MM.1S (cell line): ENCODE measurements at places on chromosomes 4 and X.

- no peak for DNase-seq
These were observed 1.4 kb upstream of the RPS6KA3 start for GRCh38 chrX:20267931-20268701.

DNA sequence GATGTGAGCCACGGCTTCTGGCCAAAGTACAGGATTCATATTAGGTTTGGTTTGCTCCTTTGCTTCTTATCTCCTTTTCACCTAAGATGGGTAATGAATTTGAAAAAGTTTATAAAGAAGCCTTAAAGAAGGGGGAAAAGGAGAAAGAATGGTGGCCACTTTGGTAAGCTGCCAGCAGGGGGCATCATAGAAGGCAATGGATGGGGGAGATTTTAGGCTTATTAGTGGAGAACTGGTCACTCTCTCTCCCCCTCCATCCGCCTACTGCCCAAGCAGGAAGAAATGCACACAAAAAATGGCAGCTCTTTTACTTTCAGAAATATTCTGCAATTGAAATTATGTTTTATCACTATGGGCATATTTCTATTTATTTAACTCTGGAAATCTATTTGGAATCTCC is 32.0 kb downstream of the SPARCL1 start:
- DNase-seq, result no peak

DNA sequence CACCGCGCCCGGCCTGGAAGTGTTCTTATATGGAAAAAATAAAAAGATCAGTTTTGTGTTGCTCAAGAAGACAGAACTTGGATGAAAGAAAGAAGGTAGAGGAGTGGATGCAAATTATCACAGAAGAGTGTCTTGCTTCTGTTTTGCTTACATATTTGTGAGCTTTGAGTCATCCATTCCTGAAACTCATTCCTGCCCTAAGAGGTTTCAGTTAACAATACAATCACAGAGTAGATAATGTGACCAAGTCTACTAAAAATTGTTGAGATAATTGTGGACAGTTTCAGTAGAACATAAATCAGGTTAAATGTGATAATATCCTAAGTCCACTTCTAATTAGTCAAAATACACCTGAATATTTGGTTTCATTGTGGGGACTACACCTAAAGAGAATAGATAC is 26.4 kb upstream of the LRCH2 start:
- DNase-seq, result no peak

DNA sequence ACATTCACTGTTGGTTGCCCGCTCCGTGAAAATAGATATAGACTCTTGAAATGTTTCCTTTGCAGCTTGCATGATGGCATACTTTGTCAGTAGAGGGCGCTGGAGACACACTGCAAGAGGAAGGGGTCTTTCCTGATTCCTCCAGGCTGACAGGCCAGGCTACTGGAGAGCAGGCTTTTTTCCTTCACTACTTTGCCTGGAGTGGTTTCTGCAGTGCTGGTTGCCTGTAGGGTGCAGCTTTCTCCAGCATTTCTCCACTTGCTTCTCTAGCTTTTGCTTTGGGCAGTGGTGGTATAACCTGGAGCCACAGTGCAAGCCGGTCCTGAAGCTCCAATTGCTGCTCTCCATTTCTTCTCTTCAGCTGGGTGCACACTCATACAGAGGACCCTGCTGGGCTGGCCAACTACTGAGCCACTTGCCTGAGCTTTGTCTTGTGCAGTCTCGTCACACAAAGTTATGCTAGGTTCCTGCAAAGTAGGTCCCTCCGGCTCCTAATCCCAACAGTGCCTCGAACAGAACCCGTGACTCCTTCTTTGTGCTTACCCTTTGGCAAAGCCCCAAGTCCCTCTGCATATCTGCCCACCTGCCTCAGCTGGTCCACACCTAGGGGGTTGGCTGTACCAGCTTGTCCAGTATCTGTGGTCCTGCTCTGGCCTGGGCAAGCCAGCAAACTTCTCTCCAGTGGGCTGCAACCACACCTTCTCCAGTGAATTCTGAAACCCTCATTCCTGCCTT is 46.3 kb downstream of the RASSF6 start:
- peak; percentile 61 for DNase-seq

DNA sequence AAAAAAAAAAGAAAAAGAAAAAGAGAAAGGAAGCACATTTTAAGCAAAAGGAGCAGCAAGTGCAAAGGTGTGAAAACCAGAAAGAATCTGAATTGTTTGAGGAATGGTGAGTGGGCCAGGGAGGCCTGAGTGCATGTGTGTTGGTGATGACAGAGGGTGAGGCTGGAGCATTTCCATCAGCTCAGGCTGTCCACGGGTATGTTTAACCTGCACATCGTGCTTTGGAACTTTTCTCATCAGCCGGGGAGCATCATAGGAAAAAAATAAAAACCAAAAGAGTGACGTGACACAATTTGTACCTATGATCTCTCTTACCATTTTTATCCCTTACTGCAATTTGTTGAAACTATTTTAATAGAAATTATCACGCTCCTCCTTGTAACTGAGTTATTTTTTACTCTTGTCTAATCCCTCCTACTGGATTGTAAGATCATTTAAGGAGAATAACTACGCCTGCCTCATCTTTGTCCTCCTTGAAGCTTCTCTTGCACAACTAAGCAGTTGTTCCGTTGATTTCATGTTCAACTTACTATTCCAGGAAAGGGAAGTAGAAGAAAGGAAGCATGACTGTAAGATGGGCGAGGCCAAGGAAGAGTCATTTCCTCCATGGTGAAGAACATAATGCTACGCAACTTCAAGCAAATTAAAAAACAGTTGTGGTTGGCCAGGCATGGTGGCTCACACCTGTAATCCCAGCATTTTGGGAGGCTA is 7.0 kb downstream of the PALLD start:
- DNase-seq, result no peak

- DNase-seq, result no peak
These were observed 223.8 kb upstream of the ZCCHC13 start for GRCh38 chrX:74080165-74080564.

GRCh38 chr4:170307182-170307581 is 217.4 kb upstream of the AADAT start:
- DNase-seq, result no peak

DNA sequence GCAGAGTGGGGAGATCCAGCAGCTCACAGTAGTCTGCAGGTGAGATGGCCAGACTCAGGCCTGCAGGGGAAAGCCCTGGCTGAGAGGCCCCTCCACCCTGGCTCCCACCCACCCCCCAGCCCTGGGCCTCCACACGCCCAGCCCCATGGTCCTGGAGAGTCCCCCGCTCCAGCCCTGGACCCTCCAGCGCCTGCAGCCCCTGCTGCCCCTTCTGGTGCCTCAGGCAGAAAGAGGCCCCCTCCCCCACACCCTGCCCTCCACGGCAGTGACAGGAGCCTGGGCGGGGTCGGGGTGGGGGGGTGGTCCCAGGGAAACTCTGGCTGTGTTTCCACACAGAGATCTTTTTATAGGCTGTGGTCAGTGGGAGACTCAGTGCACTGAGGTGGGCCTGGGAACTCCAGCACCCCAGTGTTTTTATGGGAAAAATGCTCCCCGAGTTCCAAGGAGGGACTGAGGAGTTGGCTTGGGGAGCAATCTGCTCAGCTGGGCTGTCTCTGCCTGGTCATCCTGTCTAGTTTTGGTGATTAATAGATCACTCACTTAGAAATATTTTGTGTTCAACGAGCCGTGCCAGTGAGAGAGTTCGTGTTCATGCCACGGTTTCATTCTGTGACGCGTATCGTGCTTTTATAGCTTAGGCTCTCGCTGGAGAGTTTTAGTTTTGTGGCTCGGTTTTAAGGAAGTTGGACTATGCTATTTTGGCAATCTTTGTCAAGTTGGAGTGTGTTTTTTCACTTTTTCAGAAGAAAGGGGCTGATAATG is 53.1 kb upstream of the HGFAC start:
- DNase-seq, result no peak

DNA sequence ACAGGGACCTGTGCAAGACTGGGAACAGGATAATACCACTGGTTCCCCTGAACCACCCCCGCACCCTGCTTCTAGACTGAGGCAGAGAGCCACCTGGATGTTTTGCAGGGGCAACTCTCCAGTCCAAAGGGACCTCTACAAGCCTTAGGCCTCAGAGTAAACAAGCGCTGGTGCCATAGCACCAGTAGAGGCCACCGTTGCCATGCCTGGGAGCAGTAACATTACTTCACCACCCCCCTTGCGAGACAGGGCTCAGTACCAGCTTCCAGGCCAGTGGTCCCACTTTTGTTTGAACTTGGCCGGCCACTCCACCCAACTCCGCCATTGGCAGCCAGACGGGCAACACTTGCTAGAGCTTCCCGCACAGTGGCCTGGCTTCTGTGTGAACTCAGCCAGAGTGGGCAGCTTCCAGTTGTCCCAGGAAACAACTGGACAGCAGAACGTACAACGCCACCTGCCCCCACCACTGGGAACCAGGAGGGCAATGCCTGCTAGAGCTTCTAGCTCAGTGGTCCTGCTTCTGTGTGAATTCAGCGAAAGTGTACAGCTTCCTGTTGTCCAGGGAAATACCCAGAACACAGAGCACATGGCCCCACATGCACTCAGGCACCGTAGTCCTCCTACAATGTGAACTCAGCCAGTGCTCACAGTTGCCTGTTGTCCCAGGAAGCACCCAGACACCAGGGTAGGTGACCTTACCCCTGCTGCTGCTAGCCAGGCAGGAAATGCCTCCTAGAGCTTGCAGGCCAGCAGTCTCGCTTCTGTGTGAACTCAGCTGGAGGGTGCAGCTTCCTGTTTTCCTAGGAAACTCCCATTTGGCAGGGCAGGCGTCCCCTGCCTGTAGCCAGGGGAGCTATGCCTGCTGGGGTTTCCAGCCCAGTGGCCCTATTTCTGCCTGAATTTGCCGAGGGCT is 39.9 kb upstream of the PCDH19 start:
- DNase-seq, result no peak

GRCh38 chrX:27968352-27968751 is 12.9 kb downstream of the DCAF8L1 start:
- no peak for DNase-seq

GRCh38 chr4:5979981-5980380 is 38.2 kb downstream of the C4orf50 start:
- DNase-seq, result peak; percentile 42

- no peak for DNase-seq
These were observed 106.3 kb downstream of the CHRNA9 start for GRCh38 chr4:40441430-40441829.

- no peak for DNase-seq
These were observed 7.1 kb upstream of the DCUN1D4 start for GRCh38 chr4:51835855-51836254.

GRCh38 chr4:147134536-147135210 is 189.0 kb upstream of the TTC29 start:
- no peak for DNase-seq

- DNase-seq, result peak; percentile 63
These were observed 50.8 kb downstream of the SLC2A9 start for GRCh38 chr4:9970399-9971011.

- no peak for DNase-seq
These were observed 114.9 kb upstream of the GPRIN3 start for GRCh38 chr4:89422441-89422990.

- no peak for DNase-seq
These were observed 4.2 kb upstream of the ZXDB start for GRCh38 chrX:57587607-57588006.

DNA sequence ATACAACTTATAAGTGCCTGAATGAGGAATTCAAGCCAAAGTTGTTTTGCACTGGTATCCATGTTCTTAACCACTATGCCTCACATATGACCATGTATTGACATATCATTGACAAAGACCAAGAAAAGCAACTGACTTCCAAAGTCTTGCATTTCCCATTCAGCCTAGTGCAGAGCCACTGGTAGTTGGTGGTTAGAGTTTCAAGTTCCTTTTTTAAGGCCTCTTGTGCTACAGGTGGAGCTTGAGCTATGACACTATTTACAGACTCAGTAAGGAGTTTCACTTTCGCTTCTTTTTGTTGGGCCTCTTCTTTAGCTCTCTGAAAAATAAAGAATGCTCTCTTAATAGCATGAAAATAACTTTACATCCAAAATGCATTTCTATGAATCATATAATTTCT is 763.0 kb downstream of the DMD start:
- DNase-seq, result peak; percentile 84

GRCh38 chr4:114924311-114924710 is 189.1 kb downstream of the NDST4 start:
- no peak for DNase-seq

GRCh38 chrX:110050386-110050785 is 47.5 kb downstream of the TMEM164 start:
- no peak for DNase-seq

DNA sequence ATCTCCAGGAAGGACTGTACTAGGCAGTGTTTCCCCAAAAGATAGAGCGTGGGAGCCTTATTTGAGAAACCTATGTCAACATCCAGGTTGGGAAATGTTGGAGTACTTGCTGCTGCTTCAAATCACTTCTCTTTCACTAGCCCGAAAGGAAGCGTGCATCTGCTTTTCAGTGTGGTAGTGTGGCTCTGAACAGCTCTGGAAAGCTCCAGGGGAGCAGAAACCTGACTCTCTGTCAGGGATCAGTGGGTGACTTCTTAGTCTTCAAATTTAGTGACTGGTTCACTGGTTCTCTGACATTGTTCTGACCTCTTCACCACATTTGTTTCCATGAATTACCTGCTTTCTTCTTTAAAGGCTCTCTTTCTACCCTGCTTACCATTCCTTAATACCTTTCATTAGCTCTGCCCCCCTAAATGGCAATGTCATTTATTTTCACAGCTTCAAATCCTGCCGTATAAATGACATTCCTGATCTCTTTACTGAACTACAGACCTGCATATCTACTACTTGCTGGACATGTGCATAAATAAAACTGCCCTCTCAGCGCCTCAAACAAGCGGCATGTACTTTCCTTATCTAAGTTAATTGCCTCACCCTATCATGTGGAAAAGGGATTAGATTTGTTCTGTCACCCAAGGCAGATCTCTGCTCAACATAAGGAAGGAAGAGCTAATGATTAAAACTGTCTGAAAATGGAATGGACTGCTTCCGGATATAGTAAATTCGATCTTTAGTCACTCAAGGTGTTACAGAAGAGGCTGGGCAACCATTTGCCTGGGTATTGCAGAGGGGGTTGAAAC is 37.0 kb downstream of the DLG3 start:
- DNase-seq, result no peak

GRCh38 chr4:142565771-142566170 is 280.3 kb downstream of the INPP4B start:
- no peak for DNase-seq

- DNase-seq, result no peak
These were observed 28.0 kb upstream of the ATP6AP2 start for GRCh38 chrX:40552768-40553167.

DNA sequence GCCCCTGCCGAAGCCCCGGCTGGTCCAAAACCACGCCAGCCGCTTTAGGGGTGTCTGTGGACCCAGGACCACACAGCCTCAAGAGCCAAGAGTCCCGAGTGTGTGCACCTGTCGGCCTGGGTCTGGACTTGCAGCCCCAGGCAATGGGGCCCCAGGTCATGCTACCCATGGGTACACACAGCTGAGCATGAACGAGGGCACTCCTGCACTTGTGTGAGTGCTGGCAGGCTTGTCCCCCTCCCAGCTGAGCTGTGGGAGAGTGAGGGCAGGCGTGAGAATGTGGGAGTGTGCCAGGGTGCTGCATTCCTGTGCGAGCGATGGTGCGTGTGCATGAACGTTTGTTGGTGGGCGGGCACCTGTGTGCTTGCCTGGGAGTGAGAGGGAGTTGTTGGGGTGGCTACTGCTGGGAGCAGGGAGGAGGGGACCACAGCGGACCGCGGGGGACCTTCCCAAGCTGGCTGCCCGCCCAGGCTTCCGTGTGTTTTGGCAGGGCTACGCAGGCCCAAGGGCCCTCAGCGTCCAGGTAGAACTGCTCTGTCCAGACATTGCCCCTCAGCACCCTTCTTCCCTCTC is 30.8 kb downstream of the BLOC1S4 start:
- DNase-seq, result no peak
